ENCODE measurements at places on chromosomes 11 and 22.
A peak's percentile ranks its signal among the peaks of the same experiment; 100 is the strongest.

DNA sequence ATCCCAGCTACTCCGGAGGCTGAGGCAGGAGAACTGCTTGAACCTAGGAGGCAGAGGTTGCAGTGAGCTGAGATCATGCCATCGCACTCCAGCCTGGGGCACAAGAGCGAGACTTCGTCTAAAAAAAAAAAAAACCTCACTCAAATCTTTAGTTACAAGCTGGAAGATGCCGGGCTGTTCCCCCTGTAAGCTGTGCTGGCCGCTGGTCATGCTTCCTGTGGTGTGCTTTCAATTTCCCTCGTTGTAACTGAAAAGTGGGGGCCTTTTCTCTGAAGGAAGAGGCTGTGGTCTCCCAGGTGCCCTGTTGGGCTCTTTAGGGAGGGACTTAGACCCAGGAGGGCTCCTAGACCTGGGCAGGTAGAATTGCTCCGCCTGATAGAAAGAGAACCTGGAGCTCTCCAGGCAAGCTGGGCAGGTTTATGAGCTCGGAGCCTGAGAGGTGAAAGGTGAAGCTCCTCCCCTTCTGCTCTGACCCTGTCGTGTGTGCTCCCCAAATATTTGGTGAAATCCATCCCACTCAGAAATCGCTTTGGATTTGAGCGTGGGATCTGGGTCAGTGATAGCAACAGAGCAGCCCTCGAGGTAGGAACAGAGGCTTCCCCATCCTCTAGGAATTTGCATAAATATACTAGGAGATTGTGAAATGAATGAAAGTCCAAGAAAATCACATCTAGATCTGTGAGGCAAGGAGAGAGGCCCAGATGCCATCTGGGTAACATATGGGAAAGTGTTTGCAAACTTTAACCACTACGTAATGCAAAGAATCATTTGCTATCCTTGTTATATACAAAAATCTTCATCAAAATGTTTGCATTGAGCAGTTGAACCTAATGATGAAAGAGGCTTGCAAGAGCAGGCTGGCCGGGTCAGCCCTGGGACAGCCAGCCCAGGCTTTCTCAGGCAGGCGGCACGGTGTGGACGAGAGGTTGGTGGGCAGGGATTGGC lies 154.3 kb downstream of the FBXO7 start:
- DNase-seq = no peak

DNA sequence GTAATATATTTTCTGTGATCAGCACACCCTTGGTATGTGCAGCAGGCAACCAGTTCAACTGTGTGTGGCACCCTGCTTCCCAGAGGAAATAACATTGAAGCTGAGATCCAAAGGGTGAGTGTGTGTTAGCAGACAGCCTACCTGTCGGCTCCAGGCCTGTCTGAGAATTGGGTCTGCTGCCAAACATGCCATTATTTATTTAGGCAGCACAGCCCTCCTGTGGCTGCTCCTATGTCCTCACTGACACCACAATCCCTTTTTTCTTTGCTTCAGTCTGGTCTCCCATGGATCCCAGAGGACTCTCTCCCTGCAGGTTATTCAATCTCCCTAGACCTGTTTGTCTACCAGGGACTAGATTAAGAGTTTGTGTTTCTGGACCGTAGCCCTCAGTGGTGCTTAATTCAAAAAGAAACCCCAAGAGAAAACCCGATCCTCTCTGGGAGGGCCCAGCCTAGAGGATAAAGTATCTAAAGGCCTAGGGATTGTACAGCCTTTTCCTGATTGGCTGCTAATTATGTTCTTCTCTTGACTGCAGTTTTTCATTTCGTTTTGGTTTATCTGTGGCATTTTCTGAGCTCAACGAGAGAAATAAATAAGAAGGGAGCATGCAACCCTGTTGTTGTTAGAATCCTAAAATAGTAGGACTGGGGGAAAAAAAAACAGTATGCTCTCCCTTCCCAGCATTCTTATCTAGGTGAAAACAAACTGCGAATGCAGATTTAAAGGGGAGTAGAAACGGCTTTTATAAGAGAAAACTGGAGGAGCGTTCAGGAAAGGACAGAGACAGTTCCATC lies 24.1 kb downstream of the KCNE3 start:
- no peak for DNase-seq

DNA sequence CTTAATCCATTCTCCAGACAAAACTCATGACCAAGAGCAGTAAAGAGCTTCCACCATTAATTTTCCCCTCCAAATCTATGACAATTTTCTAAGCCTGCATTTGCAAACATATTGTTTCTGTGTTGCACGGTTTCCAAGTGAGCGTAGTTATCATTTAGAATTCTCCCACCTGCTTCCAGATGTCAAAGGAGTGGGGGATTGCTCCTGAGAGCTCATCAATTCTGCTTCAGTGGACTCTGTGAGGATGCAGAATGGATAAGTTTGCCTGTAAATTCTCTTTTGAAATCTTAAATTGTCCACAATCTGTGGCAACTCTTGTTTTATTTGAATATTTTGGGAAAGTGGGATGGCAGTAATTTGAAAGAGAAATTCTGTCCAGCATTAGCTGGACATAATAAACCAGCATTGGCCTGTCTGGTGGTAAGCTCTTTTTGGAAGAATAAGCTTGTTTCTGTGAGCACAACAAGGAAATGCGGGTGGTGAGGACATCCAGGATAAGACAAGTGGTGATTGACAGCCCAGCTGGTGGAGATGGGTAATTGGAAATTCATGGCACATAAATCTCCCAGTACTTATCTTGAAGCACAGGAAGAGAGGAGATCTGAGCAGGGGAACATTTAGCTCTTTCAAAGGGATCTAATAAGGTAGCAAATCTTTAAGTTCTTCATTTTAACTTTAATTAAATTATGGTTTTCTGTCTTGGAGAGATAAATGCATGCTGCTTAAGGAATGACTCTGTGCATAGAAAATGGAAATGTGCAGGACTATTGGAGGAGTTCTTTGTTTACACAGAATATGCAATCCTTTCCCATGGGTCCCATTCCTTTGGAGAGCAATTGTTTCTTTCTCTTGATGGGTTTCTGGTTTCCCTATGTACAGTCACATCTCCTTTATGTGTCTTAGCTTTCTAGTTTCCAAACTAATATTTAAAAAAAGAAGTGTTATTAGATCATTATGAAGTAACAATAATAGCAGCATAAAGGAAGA lies 73.2 kb downstream of the FAT3 start:
- peak; percentile 66 for DNase-seq

GRCh38 chr11:60875366-60876167 lies 8.2 kb downstream of the ZP1 start:
- no peak for DNase-seq

DNA sequence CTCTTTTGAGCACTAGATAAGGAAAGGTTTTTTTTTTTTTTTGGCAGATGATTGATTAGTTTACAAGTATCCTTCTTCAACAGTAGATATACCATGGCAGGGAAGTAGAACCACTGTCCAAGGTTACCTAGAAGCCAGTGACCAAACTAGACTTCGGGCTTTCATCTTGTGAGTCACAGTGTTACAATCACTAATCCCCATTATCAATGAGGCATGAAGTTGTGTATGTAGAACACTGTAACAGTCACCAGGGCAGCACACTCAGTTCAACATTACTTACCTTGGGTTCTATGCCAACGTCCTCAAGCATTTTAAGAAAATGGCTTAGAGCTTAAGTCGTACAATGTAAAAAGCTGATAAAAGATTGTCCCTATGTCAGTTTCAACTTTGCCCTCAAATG lies 430.9 kb downstream of the ETS1 start:
- no peak for DNase-seq

DNA sequence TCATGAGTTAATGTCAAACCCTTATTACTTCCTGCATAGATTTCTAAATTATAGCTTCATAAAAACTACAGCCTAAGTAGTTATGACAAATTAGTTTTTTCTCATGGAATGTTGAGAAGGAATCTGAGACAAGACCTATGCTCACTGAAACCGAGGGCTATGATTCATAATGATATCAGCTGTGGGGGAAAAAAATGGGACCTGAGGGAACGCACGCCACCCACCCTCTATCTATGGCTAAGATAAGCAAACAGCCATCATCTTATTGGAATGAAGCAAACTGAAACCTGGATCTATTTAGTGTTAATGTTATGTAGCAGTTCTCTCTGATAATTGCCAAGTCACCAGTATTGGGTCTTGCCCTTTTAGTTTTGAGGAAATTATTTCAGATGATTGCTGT lies 906.9 kb upstream of the RAG2 start:
- no peak for DNase-seq

DNA sequence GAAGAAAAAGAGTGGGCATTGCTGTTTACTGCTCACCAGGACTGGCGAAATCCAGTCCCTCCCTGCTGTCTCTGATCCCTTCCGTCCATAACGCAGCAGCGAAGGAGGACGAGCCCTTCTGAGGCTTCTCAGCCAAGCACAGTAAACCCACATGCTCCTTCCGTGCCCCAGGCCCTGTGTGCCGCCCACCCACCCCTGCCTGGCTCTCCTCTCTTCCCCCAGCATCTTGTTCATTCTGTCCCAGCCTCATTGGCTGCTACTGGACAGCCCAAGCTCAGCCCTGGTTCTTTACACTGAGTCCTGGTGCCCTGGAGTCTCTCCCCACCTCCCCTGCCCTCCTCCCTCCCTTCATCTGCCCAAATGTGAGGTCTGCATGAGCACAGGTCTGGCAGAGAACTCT lies 559.7 kb downstream of the BRD1 start:
- no peak for DNase-seq

DNA sequence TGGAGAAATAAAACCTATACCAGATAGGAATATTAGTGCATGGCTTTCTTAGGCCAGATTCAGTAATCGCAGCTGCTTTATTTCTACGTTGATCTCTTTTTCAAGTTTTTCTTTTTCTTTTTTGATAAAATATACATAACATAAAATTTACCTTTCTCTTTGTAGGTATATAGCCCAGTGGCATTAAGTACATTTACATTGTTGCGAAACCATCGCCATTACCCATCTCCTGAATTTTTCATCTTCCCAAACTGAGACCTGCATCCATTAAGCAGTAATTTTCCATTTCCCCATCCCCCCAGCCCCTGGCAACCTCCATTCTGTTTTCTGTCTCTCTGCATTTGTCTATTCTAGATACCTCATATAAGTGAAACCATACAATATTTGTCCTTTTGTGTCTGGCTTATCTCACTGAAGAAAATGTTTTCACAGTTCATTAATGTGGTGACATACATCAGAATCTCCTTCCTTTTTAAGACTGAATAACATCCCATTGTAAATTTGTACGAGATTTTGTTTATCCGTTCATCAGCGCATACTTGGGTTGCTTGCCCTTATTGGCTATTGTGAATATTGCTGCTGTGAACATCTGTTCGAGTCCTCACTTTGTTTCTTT lies 41.4 kb downstream of the PANX1 start:
- no peak for DNase-seq

Measured in spinal cord (tissue), 10 donors.